Motor neuron (in vitro differentiated cells): ENCODE measurements at places on chromosomes 12 and 14. TPM values are rescaled to one million over a fixed set of nuclear protein-coding genes. Genes with fewer than 3 reads are reported as not detected.

Gene ETFBKMT
- total RNA-seq: 2.4 TPM in 2 replicates

Gene ABCC9
- total RNA-seq: 0.22 and 0.44 TPM in 2 replicates

Gene FOXN4
- total RNA-seq: 18.6 and 19.7 TPM in 2 replicates

Gene PGF
- total RNA-seq: 0.31 and 2.0 TPM in 2 replicates

Gene CHPT1
- 14.3 and 16.9 TPM in 2 replicates for total RNA-seq

Gene IFI27
- total RNA-seq: 220 and 230 TPM in 2 replicates

Gene BTG1
- 64.1 and 73.5 TPM in 2 replicates for total RNA-seq

Gene EPS8
- total RNA-seq: 15.2 and 16.7 TPM in 2 replicates

Gene PRB3
- not detected in 2 replicates for total RNA-seq

Gene CPNE6
- 3.3 and 3.7 TPM in 2 replicates for total RNA-seq

Gene KRT74
- not detected in 2 replicates for total RNA-seq

GRCh38 chr14:30243805-30244204, 315.2 kb upstream of the G2E3 start:
- no peak for ATAC-seq

GRCh38 chr14:50007123-50007903, 109.1 kb downstream of the VCPKMT start:
- ATAC-seq: peak; percentile 20

DNA sequence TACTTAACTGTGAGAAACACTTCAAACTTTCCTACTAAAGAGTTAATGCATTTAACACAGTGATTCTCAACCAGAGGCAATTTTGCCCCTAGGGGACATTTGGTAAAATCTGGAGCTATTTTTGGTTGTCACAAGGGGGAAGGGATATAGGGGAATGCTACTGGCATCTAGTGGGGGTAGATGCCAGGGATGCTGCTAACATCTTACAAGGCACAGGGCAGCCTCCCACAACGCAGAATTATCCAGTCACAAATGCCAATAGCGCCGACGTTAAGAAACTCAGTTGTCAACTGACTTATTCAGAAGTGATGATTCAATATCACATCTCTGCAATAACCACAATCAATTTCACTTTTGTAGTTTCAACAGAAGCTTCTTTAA, 2.0 kb downstream of the EEA1 start:
- no peak for ATAC-seq

- ATAC-seq: no peak
Measured at GRCh38 chr14:101226603-101227425, 323.3 kb upstream of the RTL1 start.

DNA sequence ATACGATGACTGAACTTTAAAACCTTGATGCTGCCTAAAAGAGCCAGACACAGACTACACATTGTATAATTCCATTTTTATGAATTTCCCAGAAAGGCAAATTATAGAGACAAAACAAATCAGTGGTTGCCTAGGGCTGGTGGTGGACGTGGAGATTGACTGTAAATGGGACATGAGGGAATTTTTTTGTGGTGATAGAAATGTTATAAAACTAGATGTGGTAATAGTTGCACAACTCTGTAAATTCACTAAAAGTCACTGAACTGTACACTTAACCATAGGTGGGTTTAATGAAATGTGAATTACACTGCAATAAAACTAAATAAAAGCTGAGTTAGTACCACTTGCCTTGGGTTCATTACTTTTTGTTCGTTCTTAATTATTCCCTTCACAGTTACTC, 72.1 kb downstream of the PLEKHA5 start:
- ATAC-seq: no peak

GRCh38 chr12:1488908-1489381, 105.4 kb downstream of the FBXL14 start:
- ATAC-seq: peak; percentile 55

DNA sequence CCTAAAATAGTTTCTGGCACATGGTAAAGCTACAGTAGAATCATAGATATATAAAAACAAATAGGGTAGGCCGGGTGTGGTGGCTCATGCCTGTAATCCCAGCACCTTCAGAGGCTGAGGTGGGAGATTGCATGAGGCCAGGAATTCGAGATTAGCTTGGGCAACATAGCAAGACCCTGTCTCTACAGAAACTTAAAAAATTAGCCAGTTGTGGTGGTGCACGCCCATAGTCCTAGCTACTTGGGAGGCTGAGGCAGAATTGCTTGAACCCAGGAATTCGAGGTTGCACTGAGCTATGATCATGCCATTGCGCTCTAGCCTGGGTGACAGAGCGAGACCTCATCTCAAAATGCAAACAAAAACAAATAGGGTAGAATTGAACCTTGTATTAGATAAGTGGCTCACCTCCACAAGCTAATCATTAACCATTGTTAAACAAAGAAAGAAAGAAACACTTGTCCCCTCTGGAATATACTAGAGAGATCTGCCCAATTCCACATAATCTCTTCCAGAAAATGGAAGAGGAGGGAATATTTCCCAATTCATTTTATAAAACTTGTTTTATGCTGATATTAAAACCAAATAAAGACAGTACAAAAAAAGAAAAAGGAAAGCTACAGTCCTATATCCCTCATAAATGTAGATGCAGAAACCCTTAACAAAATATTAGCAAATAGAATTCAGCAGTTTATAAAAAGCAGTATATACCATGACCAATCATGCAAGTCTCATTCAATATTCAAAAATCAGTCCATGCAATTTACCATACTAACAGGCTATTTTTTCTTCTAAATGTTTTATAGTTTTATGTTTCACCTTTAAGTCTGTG, 22.7 kb upstream of the DHRS2 start:
- no peak for ATAC-seq

GRCh38 chr12:48812389-48812788, 5.9 kb upstream of the CACNB3 start:
- no peak for ATAC-seq

DNA sequence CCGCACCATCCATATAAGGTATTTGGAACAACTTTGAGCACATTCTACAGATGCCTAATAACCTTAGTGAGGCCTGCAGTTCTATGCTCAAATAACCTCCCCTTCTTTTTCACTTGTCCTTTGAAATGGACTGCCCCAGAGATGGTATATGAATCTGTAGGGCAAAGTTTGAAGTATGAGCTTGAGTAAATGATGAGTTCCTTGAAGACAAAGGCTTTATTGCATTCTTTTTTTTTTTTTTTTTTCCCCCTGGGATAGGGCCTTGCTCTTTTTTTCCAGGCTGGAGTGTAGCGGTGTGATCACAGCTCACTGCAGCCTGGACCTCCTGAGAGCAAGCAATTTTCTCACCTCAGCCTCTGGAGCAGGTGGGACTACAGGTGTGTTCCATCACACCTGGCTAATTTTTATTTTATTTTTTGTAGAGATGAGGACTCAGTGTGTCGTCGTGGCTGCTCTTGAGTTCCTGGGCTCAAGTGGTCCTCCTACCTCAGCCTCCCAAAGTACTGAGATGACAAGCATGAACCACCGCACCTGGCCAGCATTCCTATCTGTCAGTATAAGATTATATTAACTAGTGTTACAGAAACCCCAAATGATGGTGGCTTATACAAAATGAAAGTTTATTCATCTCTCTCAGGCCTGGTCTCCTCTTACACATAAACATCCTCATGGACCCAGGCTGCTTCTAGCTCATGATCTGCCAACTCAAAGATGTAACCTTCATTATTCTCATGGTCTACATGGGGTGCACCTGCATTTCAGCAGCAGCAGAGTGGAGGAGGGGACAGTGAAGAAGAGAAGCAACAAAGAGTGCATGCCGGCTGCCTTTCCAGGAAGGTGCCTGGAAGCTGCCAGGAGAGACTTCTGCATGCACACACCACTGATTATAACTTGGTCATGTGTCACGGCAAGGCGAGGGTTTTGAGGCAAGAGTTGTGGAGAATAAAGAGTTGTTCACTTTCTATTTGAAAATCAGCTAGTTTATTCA, 101.4 kb downstream of the DUSP16 start:
- no peak for ATAC-seq

- no peak for ATAC-seq
Measured at GRCh38 chr12:66156654-66157053, 13.1 kb downstream of the TMBIM4 start.

DNA sequence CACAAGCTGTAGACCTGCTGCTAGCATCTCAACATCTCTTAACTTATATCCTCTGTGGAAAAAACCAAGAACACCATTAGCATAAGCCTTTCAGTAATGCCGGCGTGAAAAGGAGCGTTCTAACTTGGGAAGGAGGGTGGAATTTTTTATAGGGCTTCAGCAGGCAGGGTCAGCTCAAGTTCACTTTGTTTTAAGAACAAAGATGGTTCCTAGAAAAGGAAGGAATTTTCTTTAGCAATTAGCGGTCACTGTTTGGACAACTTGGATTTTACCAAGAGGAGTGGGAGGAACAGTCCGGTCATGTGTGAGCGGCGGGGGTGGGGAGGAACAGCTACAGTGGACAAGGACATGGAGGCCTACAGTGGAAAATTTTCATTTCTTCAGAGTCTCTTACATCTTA, 35.9 kb downstream of the BBS10 start:
- ATAC-seq: no peak

GRCh38 chr12:92553389-92553788, 149.4 kb upstream of the PLEKHG7 start:
- no peak for ATAC-seq

- no peak for ATAC-seq
Measured at GRCh38 chr14:43147485-43147884, 1359.6 kb downstream of the FSCB start.

DNA sequence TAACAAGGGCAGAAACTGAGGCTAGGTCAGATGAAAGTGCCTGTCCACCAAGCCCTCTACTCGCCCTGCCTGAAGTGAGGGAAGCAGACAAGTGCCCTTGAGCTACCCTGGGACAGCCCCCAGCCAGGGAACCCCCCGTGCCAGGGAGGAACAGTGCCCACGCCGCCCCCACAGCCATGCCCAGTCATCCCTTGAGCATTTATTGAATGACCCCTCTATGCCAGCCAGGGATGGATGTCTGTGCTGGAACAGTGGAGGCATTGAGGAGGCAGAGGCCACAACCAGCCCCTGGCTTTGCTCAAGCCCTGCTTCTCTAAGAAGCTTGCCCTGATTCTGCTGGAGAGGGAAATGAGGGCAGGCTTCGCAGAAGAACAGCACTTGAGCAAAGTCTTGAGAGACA, 3.7 kb upstream of the AQP6 start:
- no peak for ATAC-seq

DNA sequence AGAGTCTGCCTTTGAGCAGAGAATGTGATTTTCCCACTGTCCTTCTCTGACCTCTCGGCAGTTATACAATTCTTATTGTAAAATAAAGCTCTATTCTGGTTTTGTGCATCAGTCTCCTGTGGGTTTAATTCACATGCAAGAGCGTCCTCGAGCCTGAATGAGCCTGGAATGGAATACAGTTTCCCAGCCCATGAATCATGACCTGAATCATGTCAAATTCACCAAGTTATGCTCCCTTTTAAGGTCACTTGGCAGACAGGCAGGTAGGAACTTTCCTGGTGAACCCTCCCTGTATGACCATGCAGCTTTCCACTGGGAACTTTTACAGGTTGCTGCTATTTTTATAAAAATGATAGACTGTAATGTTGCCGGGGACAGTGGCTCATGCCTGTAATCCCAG, 41.7 kb downstream of the BICD1 start:
- ATAC-seq: no peak

GRCh38 chr14:87080146-87080545, 912.8 kb downstream of the GALC start:
- ATAC-seq: no peak

DNA sequence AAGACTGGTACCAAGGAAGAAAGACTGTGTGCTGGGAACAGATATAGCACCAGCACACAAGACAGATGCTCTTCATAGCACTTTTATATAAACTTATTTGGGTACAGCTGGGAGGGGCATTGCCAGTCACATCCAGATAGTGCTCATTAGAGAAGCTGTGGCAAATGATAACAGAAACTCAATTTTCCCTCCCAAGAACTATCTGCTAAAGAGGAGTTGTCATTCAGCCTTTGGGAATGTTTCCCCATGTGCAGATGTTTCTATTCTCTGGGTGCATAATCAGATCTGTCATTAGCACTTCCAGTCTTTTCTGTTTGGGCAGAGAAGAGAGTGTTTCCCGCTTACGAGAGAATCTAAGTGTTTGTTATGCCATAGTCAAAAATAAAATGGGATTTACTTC, 714.9 kb upstream of the MDGA2 start:
- no peak for ATAC-seq

- no peak for ATAC-seq
Measured at GRCh38 chr14:101877766-101878165, 86.6 kb upstream of the DYNC1H1 start.

DNA sequence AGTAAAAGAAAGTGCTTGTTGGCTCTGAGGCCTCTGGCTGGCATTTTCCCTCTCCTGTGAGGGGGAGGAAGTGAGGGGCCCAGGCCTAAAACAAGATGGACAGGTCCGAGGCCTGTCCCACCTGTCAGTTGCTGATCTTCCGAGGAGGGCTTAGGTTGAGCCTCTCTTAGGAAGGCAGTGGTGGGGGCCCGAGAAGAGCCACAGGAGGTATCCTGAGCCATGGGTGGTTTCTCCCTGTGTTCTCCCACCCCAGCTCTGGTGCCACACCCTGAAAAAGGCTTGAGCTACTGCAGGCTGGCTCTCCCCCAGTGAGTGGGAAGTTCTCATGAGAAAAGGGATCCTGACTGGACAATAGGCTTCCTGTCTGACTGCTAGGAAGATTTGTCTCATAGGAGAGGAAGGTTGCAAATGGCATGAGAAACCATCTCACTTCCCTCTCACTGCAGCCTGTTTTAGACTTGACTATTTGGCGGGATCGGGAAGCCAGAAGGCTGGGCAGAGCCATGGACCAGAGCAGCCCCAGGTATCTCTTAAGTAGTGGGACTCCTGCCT, 72.1 kb upstream of the SRSF5 start:
- no peak for ATAC-seq

DNA sequence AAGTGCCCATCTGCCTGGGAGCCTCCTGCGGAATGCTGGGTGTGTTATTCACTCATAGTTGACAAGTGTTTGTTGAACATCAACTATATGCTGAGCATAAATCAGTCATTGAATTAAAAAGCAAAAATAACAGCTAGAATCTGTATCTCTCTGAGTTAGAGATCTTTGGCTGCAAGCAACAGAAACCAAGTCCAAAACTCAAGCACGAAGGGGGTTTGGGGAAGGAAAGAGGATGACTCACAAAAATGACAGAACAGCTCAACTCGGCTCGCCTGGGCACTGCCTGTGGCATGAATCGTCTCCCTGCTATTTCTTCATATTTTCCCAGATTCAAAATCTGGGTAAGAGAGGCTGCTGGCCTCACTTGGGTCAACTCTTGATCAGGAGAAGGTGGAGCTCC, 72.6 kb upstream of the NCOR2 start:
- ATAC-seq: no peak

DNA sequence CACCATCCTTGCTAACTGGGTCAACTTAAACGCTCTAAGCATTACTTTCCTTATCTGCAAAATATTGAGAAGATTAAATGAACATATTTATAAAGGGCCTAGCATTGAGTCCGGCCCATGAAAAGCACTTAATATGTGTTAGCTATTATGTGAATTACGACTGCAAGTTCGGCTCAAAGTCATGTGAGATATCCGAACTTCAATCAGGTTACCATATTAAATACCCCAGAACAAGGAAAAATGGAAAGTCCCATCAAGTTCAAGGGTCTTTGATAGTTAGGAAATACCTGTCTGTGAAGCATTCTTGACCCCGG, 487 bp upstream of the NRDE2 start:
- no peak for ATAC-seq

GRCh38 chr12:105960319-105961083, 178.3 kb downstream of the NUAK1 start:
- ATAC-seq: no peak
